NCI-H1694 (cell line): ENCODE measurements at places on chromosomes 5 and 9.

DNA sequence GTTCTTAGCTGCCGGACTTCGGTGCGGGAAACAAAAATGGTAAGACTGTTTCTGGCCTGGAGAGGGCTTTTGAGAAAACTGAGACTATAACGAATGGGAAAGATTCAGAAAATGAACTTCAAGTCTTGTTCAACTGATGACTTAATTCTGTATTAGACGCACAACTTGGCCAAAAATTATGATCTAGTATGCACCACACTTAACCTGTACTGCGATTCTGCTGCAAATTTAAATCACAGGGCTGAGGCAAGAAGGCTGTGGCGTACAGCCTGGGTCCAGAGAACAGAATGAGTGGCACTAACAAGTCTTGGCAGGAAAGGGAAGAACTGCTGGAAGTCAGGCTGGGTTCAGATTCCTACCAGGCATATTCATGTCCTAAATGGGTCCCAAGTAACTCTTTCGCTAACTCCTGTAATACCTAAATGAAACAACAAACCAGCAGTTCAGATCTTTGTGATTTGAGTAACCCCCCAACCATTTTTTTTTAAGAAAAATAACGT is 781 bp upstream of the COL23A1 start:
- DNase-seq, result no peak

GRCh38 chr9:734831-735511 is 106.5 kb upstream of the DMRT1 start:
- no peak for DNase-seq

- no peak for DNase-seq
Measured at GRCh38 chr5:10745133-10745532, 15.9 kb downstream of the DAP start.

DNA sequence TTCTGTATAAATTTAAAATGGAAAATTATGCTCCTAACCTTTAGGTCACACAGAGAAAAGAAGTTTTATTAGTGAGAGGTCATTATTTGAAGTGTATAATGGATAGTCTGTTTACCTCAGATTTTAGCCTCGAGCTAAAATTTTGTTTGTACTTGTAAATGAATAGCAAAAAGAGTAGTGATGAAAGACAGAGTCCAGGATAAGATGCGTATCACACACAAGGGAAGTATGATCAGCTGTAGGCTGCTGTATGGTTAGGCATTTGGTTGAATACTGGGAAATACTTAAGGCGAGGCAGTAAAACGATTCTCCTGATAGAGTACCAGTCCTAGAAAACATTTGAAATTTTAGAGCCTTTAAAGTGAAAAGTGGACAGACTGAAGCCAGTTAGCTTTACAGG is 92.7 kb downstream of the FBXL7 start:
- DNase-seq, result no peak
